ENCODE measurements at places on chromosomes 6 and 20.

GRCh38 chr20:47531458-47531857 lies 29.8 kb downstream of the NCOA3 start:
- DNase-seq, result no peak

DNA sequence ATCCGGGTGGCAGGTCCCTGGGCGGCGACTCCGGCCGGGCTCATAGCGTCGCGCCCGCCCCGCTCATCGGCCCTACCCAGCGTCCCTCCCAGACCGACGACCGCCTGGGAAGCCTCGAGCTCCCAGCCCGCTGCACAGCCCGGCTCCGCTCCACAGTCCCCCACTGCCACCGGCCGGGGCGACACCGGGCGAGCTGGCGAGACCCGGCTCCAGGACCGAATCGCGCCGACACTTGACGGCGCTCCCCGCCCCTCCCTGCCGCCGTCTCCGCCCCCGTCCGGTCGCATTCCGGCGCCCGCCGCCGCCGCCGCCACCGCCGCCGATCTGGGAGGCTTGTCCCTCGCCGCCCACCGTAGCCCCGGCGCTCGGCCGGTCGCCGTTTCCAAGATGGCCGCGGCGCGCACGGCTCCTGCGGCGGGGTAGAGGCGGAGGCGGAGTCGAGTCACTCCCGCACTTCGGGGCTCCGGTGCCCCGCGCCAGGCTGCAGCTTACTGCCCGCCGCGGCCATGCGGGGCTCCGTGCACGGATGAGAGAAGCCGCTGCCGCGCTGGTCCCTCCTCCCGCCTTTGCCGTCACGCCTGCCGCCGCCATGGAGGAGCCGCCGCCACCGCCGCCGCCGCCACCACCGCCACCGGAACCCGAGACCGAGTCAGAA lies at the start of gene MAP3K4:
MAP3K4 (plus strand) TSS at position 364 of the 655 bp plus-strand sequence; CDS start at position 527, 163 bp downstream.
- DNase-seq, result peak; percentile 49

GRCh38 chr6:71203206-71203605 lies 85.4 kb upstream of the OGFRL1 start:
- DNase-seq, result no peak

DNA sequence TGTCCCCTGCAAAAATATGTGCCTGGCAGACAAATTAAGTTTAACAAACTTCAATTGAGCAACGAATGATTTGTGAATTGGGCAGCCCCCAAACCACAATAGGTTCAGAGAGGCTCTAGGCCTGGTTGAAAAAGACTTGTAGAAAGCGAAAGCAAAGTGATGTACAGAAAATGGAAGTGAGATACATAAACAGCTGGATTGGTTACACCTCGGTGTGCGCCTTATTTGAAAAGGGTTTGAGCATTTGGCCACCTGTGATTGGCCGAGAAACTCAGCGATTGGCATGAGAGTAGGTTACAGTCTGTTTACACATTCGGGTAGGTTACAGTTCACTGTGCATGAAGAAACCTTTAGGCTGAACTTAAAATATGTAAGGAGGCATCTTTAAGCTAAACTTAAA lies 136.9 kb downstream of the CD83 start:
- DNase-seq, result no peak

DNA sequence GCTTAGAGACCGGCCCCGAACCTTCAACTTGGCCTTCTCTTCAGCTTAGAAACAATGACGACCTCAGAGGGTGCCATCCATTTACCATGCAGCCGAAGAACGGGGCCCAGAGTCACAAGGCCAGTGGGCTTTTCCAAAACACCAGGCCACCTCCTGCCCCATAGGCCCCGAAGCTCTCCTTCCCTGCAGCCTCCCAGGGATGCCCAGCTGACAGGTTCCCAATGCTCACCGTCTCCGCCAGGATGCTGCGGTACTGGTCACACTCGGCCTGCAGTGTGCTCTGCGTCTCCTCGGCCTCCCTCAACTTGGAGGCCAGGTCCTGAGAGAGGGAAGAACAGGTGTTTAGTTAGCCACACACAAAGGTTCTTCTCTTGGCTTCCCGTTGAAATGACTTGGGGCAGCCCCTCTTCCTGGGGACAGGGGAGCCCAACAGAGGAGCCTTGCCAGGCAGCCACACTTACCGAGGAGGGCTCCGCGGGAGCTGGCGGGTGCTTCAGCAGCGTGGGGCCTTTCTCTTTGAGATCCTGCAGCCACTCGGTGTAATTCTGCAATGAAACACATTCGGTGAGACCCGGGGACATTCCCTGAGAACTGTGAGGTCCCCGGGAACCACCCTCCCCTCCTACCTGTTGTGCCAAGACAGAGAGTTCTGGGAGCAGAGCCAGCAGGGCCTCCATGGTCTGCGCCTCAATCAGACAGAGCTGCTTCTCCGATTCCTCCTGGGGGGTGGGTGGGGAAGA lies 51.5 kb downstream of the DSTN start:
- DNase-seq, result no peak

- DNase-seq, result no peak
Measured at GRCh38 chr6:155498370-155498769, 42.7 kb upstream of the NOX3 start.

GRCh38 chr20:18986146-18986830 lies 172.7 kb downstream of the SCP2D1 start:
- DNase-seq, result no peak

- no peak for DNase-seq
Measured at GRCh38 chr20:21493049-21493448, 20.8 kb downstream of the NKX2-2 start.

DNA sequence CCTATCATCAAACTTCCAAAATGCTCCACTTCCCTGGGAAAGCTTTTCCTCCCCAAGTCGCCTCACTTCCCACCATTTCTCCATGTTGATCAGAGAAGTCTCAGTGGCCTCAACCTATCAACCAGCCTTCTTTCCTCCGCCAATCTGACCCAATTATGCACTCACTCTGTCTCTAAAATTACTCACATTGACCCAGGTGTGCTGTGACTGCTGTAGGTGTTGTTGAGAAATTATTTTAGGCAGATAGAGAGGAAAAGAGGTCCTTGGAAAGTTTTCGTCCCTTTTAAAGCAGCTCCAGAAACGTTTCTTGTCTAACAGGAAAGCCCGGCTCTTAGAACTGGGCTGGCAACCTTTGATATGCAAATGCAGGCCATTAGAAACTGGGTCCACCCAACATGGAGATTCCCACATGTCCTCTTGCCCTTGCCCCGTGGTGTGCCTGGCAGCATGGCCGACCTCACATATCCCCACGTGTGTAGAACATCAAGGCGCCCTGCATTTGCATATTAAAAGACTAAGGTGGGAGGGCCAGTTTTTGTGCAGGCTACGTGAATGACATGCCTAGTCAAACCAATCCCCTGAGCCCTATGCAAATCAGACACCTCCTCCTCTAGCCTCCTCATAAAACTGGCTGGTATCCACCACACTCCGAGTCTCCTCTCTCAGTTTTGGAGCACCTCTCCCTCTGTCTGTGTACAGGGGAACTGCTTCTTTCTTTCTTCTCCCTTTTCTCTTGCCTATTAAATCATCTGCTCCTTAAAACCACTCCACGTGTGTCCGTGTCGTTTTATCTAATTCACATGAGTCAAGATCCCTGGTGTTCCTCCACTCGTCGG lies 12.9 kb downstream of the IPCEF1 start:
- no peak for DNase-seq

DNA sequence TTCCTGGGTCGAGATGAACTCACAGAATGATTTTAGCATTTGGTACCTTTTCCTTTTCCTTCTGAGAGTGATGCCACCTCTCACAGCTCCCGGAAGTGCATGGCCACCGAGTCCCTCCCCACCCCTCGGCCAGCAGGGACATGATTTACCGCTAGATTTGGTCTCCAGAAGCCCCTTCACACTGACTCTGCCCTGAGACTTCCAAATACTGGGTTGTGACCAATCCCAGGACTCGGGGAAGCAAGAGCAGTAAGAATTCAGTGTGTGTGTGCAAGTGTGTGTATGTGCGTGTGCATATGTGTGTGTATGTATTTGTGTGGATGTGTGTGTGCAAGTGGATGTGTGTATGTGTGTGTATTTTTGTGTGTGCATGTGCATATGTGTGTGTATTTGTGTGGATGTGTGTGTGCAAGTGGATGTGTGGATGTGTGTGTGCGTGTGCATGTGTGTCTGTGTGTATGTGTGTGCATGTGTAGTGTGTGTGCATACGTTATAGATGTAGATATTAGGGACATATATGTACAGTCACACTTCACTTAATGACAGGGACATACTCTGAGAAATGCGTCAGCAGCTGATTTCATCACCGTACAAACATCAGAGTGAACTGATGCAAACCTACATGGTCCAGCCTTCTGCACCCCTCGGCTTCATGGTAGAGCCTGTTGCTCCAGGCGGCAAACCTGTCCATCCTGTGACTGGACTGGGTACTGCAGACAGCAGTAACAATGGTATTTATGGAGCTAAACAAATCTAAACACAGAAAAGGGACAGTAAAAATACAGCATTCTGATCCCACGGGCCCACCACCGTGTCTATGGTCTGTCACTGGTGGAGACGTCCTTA lies 374.5 kb downstream of the TAF4 start:
- no peak for DNase-seq

GRCh38 chr20:39835130-39835842 lies 853.8 kb downstream of the MAFB start:
- DNase-seq, result no peak

- DNase-seq, result no peak
Measured at GRCh38 chr6:170092826-170093225, 198.1 kb downstream of the DLL1 start.

DNA sequence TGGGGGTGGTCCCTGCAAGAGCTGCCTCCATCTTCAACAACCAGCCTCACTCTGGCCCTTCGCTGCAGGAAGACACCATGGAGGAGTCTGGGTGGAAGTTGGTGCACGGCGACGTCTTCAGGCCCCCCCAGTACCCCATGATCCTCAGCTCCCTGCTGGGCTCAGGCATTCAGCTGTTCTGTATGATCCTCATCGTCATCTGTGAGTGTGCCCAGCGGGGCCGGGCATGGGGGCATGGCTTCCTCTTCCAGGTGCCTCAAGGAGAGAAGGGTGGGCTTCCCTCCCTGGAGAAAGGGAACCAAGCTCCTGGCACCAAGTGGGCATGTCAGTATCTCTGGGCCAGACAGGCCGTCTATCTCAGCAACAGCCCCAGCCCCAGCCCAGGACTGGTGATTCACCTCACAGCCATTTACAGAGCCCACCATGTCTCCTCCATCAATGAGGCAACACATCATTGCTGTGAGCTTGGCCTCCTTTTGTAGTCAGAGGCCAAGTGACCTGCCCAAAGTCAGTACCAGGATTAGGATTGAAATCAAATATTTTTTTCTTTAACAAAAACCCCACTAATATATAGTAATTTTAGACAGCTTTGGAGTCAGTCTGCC lies 40.2 kb downstream of the TM9SF4 start:
- no peak for DNase-seq

GRCh38 chr20:33345342-33345741 lies 56.0 kb downstream of the CDK5RAP1 start:
- DNase-seq, result no peak

GRCh38 chr6:24010133-24010532 lies 115.9 kb upstream of the NRSN1 start:
- DNase-seq, result no peak

- DNase-seq, result no peak
Measured at GRCh38 chr6:101626269-101626668, 232.8 kb downstream of the GRIK2 start.

GRCh38 chr6:149840345-149841075 lies 23.6 kb downstream of the LRP11 start:
- peak; percentile 87 for DNase-seq

DNA sequence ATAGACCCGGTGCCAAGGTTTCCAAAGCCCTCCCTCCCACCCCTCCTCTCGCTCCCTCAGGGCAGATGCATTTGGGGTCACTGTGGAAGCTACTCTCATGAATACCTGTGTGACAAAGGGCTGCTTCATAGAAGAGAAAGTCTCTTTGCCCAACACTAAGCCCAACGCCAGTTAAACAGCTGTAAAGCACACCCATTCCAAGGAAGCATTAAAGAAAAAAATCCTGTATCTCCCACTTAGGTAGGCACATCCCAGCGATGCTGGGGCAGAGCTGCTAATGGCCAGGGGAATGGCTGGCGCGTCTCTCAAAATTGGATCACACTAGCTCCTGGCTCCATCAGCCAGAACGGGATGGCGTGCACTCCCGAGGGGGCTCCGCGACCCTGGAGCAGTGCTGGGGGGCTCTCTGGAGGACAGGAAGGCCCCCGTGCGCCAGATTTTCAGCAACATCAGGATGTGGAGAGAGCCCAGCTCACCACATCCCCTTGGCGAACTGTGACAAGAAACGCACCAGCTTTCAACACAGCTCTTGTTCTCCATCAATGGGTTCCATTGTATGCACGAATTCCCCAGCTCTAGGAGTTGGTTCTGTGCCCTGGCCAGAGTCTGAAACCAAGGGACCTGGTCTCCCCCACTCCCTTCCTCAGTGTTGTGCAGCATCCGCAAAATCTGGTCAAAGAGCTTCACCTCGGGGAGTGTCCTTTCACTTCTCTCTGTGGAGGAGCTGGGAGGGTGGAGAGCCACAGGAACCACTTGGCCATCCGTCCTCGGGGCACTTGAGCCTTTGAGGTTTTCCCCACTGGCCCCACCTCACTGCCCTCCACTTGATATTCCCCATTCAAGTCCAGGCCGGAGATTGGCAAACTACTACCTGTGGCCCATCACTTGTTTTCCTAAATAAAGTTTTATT lies 74.1 kb downstream of the TFAP2C start:
- no peak for DNase-seq

GRCh38 chr20:62590309-62591121 lies 51.8 kb upstream of the SLCO4A1 start:
- DNase-seq, result peak; percentile 48

- no peak for DNase-seq
Measured at GRCh38 chr6:122984393-122984792, 11.6 kb upstream of the CLVS2 start.

DNA sequence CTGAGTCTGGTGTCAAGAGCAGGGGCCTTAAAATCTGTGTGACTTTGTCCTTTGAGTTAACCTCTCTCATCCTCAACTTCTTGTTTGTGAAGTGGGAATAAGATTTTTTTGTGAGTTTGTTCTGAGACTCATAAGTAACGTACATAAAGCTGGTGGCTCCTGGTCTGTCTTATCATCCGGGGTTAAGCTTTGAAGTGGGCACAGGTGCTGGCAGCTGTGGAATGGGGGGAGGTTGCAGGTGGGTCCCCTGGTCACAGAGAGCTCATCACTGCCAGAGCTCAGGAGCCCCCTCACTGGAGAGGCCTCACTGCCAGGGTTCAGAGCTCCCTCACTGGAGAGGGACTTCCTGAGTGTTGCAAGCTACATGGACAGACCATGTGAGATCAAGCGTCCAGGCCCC lies 174.1 kb downstream of the NRN1 start:
- DNase-seq, result no peak

DNA sequence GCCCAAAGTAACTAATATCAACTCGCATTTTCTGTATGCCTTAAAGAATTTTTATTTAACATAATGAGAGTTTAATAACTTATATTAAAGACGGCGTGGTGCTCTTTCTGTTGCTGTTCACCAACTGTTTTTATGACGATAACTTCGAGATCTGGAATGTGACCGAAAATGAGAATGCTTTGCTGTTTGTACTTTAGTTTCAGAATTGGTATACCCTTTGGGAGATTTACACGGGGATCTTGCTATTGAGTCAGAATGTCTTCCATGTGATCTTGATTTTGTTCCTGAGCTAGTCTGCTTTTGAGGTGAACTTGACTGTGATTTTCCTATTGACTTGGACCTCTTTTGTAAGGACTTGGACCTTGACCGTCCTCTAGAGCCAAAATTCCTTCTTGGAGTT lies 17.9 kb downstream of the PNRC1 start:
- DNase-seq, result no peak

All from GM04504 (cell line).